ENCODE measurements at places on chromosomes 1 and 21.

GRCh38 chr1:204337036-204337429 is 22.7 kb downstream of the PLEKHA6 start:
- DNase-seq = no peak

GRCh38 chr1:165364568-165365133 is 8.1 kb upstream of the LMX1A start:
- DNase-seq = no peak

DNA sequence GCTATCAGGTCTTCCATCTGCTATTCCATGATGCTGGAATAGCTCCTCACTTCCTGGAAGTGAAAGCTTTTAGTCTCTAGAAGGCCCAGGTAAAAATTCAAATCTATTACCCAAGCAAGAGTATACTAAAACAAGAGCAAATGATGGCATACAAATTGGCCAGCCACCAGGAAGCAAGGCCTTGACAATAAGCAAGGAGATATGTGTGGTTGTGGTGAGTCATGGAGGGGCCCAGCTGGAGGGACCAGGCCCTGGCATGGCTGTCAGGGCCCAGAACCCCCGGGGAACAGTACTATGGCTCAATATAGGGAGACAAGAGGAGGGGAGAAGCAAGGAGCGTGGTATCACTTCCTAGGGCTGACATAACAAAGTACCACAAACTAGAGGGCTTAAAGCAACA is 358.7 kb downstream of the RRAGC start:
- no peak for DNase-seq

DNA sequence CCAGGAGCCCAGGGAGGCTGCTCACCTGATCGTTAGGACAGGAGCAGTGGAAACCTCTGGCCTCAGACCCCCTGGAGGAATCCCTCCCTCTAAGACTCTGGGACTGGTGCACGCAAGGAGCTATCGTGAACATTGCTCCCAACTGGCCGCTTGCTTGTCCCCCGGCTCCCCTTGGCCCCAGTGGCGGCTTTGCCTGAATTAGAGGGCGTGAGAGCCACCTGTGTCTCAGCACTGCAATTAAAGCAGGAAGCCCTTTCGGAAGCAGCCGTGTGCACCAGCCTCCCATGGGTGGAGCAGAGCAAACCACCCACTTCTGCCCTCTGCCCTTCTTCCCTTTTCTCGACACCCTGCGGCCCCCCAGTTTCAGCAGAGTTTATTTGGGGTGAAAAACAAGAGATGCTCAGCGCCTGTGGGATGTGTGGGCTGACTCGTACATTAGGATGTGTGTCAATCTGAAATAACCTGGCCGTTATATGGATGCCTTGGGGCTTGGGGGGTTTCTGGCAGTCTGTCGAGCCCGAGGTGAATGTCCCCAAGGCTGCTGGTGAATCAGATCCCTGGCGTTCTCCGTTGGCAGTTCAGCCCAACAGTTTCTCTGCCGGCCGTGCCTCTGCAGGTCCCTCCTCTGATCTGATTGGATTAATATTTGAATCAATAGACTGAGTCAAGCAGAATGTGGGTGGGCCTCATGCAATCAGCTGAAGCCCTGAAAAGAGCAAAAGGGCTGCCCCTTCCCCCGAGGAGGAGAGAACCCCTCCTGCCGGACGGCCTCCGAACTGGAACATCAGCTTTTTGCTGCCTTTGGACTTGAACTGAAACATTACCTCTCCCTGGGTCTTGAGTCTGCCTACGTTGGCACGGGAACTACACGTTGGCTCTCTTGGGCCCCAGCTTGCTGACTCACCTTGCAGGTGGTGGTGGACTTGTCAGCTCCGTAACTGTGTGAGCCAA is 7.3 kb upstream of the UMODL1 start:
- peak; percentile 59 for DNase-seq

DNA sequence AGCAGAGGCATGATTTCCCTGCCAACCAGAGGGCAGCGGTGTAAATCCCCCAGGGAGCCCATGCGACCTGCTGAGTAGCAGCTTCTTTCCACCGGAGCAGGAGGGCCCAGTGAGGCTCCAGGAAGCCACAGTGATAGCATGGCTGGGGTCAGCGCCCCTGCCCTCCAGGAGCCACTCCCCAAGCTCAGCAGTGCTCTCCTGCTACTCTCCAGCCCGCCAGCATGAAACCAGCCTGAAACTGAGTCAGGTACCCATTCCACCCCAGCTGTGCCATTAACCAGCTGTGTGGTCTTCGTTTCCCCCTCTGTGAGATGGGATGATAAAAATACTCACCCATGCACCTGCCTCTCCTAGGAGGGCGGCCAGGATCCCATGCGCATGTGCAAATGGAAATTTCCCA is 123.8 kb upstream of the TMEM51 start:
- DNase-seq = no peak

GRCh38 chr21:42850866-42851391 is 28.4 kb downstream of the WDR4 start:
- DNase-seq = no peak

- DNase-seq = no peak
Measured at GRCh38 chr1:1730870-1731269, 6.7 kb upstream of the CDK11A start.

DNA sequence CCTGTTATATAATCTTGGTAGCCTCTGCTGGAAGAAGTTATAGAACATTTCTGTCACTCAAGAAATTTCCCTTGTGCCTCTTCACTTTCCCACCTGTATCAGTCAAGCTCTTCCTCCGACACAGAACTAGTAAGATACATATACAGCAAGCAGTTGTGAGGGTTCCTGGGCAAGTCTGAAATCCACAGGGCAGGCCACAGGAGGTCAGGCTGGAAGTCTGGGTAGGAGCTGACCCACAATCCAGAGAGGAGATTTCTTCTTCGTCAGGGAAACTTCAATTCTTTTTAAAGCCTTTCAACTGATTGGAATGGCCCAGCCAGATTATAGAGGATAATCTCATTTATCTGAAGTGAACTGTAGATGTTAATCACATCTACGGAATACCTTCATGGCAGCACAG is 96.4 kb upstream of the FMN2 start:
- DNase-seq = no peak

DNA sequence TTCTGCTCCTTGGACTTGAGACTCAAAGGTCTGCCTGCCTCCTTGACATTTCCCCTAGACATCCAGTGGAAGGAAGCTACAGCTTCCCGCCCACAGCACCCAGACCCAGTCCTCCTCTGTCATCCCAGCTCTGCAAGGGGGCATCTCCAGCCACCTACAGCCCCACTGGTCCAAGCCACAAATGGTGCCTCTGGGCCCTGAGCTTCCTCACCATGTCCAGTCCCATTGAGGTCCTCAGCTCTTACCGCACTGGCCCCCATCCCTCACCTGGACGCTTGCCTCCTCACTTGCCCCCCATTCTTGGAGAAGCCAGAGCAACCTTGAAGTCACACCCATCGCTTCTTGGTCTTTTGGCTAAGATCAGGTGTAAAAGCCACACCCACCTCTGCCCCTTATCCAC is 13.2 kb downstream of the PODN start:
- no peak for DNase-seq

- DNase-seq = no peak
Measured at GRCh38 chr1:108671143-108671542, 10.2 kb upstream of the HENMT1 start.

DNA sequence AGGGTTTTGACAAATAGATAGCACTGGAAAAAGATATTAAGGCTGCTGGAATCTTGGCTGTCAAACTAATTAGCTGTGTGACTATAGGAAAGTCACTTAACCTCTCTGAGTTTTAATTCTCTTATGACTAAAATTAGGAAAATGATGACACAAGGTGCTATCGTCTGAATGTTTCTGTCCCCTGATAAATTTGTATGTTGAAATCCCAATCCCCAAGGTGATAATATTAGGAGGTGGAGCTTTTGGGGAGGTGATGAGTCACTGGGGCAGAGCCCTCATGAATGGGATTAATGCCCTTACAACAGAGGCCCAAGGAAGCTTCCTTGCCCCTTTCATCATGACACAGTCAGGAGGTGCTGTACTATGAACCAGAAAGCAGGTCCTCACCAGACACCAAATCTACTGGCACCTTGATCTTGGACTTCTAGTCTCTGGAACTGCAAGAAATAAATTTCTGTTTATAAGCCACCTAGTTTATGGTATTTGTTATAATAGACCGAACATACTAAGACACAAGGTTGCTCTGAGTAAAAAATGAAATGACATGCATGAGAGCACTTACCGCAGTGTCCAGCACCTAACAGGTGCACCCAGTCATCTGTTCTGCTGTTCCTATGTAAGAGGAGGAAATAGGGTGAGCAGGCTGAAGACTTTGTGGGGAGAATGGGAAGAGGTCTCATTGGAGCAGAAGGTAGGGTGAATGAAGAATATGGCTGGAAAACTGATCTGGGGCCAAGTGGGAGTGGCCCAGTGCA is 26.3 kb upstream of the DISP1 start:
- DNase-seq = no peak

DNA sequence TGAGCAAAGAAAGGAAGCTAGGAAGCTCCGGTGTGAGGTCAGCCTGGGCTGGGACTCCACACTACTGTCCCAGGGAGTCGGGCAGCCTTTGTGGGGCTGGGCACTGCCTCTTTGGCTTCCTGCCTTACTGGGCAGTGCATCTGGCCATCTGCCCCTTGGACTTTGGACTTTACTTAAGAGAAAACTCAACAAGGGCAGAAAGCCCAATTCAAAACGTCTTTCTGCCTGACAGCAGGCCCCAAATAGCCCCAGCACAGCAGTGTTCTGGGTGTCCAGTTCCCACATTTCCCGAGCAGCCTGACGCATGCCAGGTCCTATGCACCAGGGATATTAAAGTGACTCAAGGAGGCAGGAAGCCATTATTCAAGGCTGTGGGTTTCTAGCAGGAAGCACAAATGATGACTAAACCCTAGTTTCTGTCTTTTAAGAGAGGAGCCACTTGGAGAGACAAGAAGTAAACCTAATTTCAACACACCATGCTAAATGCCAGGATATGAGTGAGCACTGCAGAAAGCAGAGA is 37.9 kb upstream of the EDEM3 start:
- no peak for DNase-seq

GRCh38 chr1:212377644-212378043 is 37.0 kb downstream of the PACC1 start:
- DNase-seq = no peak

DNA sequence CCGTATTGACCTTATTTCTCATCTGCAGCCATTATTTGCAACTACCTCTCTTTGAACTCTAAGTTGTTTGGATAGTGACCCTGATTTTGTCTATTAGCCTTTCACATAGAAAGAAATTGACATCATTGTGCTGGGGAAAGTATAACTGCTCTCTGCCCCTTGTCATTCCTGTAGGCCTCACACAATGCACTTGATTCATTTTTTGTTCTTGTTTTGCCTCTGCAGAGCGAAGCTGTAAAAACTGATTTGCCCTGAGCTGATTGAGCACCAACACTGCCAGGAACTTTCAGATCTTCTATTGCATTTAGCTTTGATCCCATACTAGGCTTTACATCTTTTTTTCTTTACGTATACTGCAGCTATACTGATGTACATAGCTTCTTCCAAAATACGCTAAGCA is 167.2 kb upstream of the PTBP2 start:
- DNase-seq = no peak

DNA sequence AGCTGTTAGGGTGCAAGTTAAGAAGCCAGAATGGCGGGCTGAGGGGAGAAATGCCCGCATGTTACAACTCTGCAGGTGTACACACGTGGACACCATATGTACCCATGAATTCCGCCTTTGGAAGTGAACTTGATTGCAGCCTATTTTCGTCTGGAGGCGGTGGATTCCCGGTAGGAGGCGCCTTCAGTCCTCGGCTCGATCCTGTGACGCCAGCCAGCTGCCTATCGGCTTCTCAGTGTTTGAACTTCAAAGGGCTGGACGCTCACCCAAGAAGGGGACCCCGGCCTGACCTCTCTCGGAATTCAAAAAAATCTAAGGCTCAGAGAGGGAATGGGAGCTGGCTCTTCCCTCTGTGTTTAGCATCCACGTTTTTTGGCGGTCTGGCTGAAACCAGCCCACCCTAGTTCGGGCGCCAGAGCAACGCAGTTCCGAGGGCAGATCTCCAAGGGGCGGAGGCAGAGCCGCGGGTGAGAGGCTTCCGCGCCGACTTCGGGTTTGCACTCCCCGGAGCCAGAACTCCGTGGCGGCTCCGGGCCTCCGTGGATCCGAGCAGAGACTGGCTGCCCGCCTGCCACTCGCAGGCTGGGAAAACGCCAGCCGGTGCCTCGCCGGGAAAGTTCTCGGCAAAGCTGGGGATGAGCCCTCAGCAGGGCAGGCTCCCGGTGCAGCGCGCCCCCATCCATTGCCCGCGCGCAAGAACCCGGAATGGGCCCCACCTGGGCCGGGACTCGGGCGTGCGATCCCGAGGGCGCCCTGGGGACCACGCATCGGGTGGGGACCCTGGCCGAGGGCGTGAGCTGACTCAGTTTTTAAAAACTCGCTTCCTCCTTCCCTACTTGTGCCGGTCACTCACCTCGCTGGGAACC is 996 bp upstream of the TMEM51 start:
- DNase-seq = no peak

DNA sequence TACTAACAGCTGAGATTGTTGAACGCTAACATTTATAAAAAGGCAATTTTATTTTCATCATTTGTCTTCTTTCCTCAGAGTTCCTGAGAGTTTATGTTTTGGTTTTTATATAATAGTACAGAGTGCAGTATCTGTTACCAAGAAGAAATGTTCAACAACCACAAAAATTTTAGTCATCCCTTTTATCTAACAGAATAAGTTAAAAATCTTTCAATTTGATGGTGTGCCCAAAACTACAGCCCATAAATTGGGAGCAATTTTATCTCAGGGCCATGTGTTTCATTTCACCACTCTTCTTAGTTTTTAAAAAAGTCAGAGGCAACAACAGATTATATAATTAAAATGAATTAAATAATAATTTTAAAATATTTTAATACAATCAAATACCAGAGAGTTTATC is 37.1 kb downstream of the NEXN start:
- no peak for DNase-seq

DNA sequence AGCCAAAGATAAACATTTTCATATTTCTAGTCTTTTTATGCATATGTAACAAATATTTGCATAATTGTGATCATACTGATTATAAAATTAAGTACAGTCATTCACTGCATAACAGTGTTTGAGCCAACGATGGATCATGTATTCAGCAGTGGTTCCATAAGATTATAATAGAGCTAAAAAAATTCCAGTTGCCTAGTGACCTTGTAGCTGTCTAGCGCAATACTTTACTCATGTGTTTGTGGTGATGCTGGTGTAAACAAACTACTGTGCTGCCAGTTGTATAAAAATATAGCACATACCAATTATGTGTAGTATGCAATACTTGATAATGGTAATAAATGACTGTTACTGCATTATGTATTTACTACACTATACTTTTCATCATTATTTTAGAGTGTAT is 2.1 kb upstream of the S100A10 start:
- DNase-seq = no peak

DNA sequence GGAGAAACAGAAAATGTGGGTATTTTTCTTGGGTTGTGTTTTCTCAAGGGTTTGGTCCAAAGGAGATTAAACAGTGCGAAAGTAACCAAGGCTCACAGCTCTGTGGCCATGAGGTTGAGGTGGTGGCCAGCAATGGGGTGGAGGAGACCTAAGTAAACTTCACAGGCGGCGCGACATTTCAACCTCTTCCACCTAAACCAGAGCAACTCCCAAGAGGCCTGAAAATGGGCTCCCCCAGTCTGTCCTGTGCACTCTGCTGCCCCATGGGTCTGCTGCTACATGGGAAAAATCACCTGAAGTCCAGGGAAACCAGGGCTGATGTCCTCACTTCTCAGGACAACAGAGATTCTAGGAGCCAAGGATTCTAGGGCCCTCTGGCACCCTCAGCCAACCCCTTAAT is 12.4 kb downstream of the CELF3 start:
- no peak for DNase-seq

- DNase-seq = no peak
Measured at GRCh38 chr1:32406629-32407111, 12.4 kb upstream of the BSDC1 start.

GRCh38 chr1:10989095-10989494 is 23.4 kb upstream of the TARDBP start:
- DNase-seq = no peak
